NCI-H1694 (cell line): ENCODE measurements at places on chromosomes 5 and 9.

- no peak for DNase-seq
Observed at GRCh38 chr5:84764227-84764626, 379.5 kb upstream of the EDIL3 start.

DNA sequence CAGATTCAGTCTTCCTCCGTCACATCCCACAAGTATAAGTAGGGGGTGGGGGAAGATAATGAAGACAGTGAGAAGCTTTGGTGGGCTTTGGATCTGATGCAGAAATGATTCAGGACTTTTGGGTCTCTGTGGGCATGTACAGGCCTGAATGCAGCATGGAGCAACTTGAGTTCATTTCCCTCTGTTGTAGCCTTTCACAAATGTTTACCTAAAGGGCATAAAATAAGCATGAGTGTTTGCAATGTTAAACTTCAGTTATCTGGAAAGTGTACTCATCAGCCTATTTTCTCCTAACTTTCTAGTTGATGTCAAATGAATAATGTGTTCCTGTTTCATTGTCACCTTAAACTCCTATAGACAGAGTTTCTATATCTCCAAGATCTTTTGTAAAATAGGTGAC lies 39.3 kb downstream of the GARNL3 start:
- DNase-seq = no peak

GRCh38 chr5:129082225-129083136 lies 12.1 kb upstream of the ISOC1 start:
- no peak for DNase-seq

DNA sequence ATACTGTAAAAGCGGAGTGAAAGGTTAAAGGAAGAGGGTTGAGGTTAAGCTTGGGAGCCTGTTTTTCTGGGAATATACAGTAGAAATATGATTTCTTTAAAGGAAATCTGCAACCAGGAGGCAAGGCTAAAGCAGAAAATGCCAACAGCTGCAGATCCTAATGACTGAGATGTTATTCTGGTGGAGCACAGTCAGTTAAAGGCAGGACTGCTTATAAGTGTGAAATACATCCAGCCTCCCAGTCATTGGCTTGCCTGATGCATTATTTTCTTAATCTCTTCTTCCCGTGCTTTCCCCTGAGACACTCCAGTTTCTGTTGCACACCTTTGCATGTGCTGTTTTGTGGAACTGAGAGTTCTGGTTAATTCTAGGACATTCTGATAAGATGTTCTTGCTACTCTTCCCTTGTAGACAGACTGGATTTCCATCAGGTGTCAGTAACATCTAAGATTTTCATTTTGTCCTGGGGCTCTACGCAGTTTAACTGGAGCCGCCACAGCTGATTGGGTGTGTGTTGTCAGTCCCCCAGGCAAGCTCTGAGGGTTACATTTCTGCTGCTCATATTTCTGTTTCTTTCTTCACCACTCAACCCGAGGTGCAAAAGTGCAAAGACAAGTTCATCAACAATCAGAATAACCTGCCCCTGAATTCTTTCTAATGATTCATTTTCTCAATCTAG lies 44.4 kb downstream of the CAST start:
- no peak for DNase-seq

DNA sequence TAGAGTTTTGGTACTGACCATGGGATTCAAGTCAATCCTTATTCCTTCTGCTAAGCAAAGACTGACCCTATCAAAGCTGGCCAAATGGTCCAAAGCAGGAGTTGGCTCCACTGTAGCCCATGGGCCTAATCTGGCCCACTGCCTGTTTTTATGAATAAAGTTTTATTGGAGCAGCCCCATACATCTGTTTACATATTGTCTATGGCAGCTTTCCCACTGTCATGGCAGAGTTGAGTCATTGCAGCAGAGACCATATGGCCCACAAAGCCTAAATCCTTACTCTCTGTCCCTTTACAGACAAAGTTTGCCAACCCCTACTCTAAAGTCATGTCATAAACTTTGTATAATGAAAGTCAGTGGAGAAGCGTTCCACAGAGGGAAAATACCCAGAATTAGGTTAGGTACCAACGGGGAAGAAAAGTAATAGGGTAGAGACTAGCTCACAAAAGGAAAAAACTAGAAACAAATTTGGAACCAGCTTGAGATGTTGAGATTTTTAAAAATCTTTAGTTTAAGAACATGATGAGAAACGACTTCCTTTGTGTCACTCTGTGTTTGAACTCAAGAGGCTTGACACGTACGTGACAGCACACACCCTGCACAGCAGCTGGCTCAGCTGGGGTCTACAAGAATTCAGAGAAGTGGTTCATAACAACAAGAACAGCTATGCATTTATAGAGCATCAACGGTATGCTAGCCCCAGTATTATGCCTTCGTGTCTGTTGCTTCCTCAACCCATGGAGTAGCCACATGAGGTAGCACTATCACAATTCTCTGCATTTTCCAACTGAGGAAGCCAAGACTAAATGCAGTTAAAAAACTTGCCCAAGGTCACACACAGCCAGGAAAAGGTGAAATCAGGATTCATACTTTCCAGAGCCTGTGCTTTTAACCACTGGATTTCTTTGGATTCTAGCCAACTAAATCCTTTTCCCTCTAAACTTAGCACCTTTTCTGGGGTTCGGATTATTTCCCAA lies 198.9 kb upstream of the WWC1 start:
- peak; percentile 17 for DNase-seq

DNA sequence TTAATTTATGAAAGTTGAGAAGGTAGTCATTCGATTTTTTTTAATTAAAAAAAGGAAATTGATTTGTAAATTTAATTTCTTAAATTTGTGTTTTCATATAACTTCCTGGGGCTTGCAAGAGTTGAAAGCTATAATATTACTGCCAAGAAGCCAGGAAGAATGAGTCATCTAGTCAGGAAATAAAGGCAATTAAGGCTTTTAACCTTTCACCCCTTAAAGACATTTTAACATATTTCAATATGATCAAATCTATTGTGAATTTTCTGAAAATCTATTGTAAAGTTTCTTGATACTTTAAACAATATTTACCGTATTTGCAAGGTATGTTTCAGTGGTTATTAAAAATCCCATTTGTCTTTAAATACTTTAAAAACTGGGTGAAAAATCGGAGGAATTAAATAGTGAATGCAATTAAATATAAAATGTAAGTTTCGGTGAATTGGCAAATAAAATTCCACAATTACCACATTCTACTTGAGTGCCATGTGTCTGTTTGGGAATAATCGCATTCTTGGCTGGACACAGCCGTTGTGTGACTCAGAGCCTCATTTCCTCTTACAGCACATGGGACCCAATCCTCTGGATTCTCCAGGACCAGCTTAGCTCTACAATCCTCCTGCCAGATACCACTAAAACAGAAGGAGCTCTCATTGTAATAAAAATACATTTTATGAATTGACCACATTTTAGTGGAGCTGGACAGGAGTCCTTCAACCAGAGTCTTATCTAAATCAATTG lies 310.7 kb downstream of the HCN1 start:
- no peak for DNase-seq
